Activated naive CD4-positive, alpha-beta T cell treated with anti-CD3 and anti-CD28 coated beads, Interleukin-2, amount 50 U/mL, for 16 hours (primary cell): ENCODE measurements at places on chromosomes 6 and 20.

- no peak for DNase-seq
Measured at GRCh38 chr20:59955131-59955796, 3.0 kb upstream of the CDH26 start.

GRCh38 chr6:23011615-23012014 is 442.2 kb downstream of the HDGFL1 start:
- DNase-seq = no peak

- DNase-seq = no peak
Measured at GRCh38 chr6:85684809-85685171, 42.1 kb upstream of the SYNCRIP start.

GRCh38 chr6:130615816-130616215 is 211.4 kb upstream of the SMLR1 start:
- DNase-seq = no peak

DNA sequence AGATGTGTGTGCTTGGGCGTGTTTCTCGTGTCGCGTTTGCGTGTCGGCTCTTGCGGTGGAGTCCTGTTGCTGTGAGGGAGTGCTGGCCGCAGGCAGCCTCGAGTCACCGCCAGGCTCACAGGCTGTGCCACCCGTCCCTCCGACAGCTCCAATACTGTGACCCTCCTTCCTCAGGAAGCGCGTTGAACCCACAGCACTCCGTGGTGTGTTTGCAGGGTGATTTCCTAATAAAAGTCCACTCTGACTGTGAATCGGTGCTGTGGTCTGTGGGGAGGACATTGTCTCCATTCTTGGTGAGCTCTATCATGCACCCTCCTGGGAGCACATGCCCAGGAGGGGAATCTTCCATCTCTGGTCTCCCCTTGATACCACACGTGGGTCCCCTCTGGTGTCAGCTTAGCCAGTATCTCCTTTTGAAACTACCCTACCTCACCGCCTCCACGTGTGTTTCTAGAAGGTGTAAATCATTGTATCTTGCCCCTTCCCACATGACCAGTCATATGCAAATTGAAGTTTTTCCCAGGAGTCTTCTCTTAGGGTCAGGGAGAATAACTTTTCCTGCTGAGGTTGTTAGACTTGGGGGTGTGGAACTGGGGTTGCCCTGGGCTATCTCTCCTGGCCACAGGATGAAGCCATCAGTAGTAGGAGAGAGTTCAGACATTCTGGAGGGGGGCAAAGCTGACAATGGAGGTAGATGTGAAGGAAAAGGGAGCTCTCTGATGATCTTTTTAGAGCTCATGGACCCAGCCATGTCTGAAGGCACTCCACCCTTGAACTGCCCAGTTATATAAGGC is 13.3 kb upstream of the PCMTD2 start:
- no peak for DNase-seq

- no peak for DNase-seq
Measured at GRCh38 chr6:96075826-96076225, 60.1 kb downstream of the FUT9 start.

DNA sequence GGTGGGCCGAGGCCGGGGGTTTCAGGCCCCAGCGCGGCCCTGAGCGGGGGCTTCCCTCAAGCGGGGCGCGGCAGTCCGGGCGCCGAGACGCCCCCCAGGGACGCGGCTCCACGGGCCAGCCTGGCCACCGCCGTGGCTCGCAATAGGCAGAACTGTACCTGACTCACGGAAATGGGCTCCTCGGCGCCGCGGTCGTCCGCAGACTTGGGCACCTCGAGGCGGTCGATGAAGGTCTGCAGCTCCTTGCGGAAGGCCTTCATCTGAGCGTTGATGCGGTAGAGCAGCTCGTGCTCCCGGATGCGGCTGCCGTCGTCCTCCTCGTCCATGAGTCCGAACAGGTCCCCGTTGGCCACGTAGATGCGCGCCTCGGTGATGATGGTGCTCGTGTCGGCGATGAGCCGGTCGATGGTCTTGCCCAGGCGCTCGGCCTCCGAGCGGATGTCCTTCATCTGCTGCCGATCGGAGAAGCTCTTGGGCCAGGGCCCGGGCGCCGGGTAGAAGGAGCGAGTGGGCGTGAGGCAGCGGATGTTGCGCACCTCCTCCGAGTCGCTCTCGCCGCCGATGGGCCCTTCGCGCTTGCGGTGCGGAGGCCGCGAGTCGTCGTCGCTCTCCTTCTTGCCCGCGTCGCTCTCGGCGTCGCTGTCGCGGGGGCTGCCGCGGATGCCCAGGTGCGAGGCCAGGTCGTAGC is 16.1 kb upstream of the KIAA0408 start:
- no peak for DNase-seq

- no peak for DNase-seq
Measured at GRCh38 chr6:19325335-19325789, 511.8 kb upstream of the ID4 start.

GRCh38 chr6:94227741-94228140 is 808.4 kb upstream of the EPHA7 start:
- no peak for DNase-seq

DNA sequence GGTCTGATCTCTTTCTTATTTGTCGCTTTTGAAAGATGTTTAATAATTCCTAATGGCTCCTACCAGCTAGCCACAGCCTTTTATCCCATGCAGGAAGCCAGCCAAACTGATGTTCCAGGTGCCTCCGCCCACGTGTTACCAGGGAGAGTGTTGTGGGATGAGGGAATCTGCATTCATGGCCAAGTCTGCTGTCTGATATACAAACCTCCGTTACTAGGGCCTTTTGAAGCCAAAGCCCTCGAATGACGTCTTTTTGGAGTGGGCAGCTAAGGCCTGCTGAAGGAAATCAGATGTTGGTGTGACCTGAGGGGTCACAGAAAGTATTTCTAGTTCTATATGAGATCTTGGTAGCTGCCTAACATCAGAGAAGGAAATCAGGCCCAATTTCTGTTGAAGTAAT is 21.3 kb downstream of the STK35 start:
- no peak for DNase-seq

- DNase-seq = peak; percentile 34
Measured at GRCh38 chr6:24520929-24521546, 26.3 kb downstream of the ALDH5A1 start.
